ENCODE measurements at places on chromosomes 12 and 14. TPM values are rescaled to one million over a fixed set of nuclear protein-coding genes. Genes with fewer than 3 reads are reported as not detected.

DNA sequence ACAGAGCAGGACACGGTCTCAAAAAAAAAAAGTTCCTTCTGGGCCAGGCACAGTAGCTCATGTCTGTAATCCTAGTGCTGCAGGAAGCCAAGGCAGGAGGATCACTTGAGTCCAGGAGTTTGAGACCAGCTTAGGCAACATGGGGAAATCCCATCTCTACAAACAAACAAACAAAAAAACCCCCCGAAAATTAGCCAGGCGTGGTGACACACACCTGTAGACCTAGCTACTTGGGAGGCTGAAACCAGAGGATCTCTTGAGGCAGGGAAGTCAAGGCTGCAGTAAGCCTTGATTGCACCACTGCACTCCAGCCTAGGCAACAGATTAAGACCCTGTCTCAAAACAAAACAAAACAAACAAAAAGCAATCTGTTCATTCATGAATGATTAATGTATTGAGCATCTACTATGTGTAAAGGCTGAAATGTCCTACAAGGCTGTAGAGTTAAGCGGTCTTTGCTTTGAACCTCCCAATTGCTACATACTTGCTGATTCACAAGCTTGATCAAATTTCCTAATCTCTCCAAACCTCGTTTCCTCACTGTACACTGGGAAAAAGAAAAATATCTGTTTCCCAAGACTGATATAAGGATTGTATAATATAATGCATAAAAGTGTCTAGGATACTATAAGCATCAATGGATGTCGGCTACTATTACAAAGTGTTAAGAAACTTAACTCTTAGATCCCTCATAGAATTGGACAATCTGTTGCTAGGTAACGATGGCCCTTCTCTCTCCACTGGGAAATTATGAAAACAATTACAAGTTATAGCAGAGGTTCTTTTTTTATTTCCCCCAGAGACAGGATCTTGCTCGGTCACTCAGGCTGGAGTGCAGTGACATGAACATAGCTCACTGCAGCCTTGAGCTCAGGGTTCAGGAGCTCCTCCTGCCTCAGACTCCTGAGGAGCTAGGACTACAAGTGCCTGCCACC is 7.9 kb upstream of the RILPL2 start:
- H3K27me3 ChIP-seq = no peaks in the 10 kb centered on the region
- H3K4me3 ChIP-seq = no peak overlapping the region
- no peaks in the 10 kb centered on the region for H3K36me3 ChIP-seq
- H3K27ac ChIP-seq = no peak overlapping the region
- DNase-seq = no peak
- no peaks in the 10 kb centered on the region for H3K4me1 ChIP-seq

SALL2 gene
- total RNA-seq = 10.2 TPM

LTBP2 gene
- 47.0 TPM for total RNA-seq

- H3K27ac ChIP-seq = no peak overlapping the region
- no peak for DNase-seq
- H3K4me3 ChIP-seq = no peak overlapping the region
- H3K4me1 ChIP-seq = no peaks in the 10 kb centered on the region
- H3K36me3 ChIP-seq = no peaks in the 10 kb centered on the region
- no peaks in the 10 kb centered on the region for H3K27me3 ChIP-seq
These were observed 27.4 kb upstream of the DDHD1 start for GRCh38 chr14:53180272-53181221.

- H3K4me1 ChIP-seq = no peaks in the 10 kb centered on the region
- no peak overlapping the region for H3K4me3 ChIP-seq
- no peak for DNase-seq
- H3K27me3 ChIP-seq = no peaks in the 10 kb centered on the region
- peak overlapping the region; percentile 8 for H3K27ac ChIP-seq
These were observed 16.2 kb downstream of the ACIN1 start for GRCh38 chr14:23078692-23079116.

- no peaks in the 10 kb centered on the region for H3K4me1 ChIP-seq
- no peaks in the 10 kb centered on the region for H3K36me3 ChIP-seq
- H3K4me3 ChIP-seq = no peak overlapping the region
- H3K27me3 ChIP-seq = no peaks in the 10 kb centered on the region
- DNase-seq = no peak
These were observed 98.6 kb downstream of the TNFAIP2 start for GRCh38 chr14:103221781-103222358.

DNA sequence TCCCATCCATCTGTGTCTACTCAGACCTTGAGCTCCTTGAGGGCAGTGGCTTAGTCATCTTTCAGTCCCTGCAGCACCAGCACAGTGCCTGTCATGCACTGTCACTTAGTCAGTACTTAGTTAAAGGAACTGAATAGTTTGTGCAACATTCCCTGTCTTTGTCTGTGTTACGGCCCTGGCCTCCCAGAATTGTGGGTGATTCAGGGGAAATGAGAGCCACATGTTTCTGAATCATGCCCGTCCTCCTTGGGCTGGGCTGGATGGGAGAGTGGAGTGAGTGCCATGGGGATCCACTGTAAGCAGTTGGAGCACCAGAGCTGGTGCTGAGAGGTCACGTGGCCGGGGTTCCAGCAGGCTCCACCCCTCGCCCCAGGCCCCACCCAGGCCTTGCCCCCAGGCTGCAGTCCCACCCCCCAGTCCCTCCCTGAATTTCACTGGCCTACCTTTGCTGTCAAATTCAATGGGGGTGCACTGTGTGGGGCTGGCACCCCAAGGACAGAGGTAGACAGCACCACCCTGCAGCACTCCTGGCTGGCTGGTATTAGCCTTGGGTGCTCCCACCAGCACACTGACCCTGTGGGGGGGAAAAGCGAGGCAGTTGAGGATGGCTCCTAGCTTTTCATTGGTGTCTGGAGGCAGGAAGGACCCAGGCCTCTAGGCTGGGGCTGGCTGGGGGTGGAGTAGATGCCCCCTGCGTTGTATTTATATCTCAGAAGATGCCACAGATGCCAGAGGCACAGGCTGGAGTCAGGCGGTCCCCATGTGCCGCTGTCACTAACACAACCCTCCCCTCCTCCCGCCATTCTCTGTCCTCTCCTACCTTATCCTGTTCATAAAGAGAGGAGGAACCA is 7.5 kb downstream of the ITGA5 start:
- H3K4me3 ChIP-seq = no peak overlapping the region
- H3K27me3 ChIP-seq = no peaks in the 10 kb centered on the region
- DNase-seq = no peak
- no peaks in the 10 kb centered on the region for H3K4me1 ChIP-seq

GRCh38 chr14:104238424-104239184 is 100.2 kb downstream of the KIF26A start:
- no peak for DNase-seq
- H3K27me3 ChIP-seq = peaks cover 4% of the 10 kb centered on the region
- H3K36me3 ChIP-seq = no peaks in the 10 kb centered on the region
- H3K4me1 ChIP-seq = no peaks in the 10 kb centered on the region
- no peak overlapping the region for H3K4me3 ChIP-seq

KRT75 gene
- not detected for total RNA-seq

GRCh38 chr12:29082522-29082921 is 66.6 kb upstream of the FAR2 start:
- H3K27ac ChIP-seq = no peak overlapping the region
- H3K4me3 ChIP-seq = no peak overlapping the region
- no peaks in the 10 kb centered on the region for H3K27me3 ChIP-seq
- DNase-seq = no peak

DHRS2 gene
- total RNA-seq = 5.9 TPM

TRIM9 gene
- total RNA-seq = 6.5 TPM

WNT1 gene
- not detected for total RNA-seq

- H3K4me3 ChIP-seq = no peak overlapping the region
- H3K27me3 ChIP-seq = no peaks in the 10 kb centered on the region
- H3K4me1 ChIP-seq = no peaks in the 10 kb centered on the region
- H3K36me3 ChIP-seq = no peaks in the 10 kb centered on the region
- no peak for DNase-seq
These were observed 48.9 kb downstream of the SERPINA10 start for GRCh38 chr14:94244182-94244581.

All from prostate gland (tissue), 2 donors.